ENCODE measurements at places on chromosomes 7 and 10.

GRCh38 chr10:59876695-59877094, 29.7 kb downstream of the CCDC6 start:
- DNase-seq: no peak

- DNase-seq: no peak
These were observed 192.6 kb downstream of the CDCA7L start for GRCh38 chr7:21753071-21753470.

DNA sequence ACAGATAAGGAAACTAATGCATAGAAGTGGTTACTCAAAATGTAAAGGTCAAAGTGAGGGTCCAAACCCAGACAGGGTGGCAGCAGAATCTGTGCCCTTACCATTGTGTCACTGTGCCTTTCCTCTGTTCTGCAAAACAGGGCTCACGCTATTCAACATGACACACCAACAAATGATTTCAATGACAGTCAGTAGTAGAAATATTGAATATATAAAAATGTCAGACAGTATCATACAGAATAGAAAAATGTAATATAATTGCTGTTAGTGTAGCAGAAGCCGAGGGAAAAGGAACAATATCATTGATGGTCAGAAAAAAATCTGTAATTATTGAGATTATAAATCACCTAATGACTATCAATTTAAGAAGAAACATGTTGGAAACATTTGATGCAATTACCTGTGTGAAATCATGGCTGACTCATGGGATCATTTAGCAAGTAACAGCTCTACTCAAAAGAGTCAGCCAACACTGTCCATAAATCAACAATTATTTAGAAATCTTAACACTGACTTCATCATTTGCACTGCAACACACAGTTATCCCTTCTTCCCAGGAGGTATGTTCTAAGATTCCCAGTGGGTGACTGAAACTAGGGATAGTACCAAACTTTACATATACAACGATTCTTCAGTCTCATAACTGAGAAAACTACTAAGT, 198.7 kb downstream of the DGKI start:
- no peak for DNase-seq

GRCh38 chr10:51405580-51406351, 293.6 kb downstream of the CSTF2T start:
- no peak for DNase-seq

DNA sequence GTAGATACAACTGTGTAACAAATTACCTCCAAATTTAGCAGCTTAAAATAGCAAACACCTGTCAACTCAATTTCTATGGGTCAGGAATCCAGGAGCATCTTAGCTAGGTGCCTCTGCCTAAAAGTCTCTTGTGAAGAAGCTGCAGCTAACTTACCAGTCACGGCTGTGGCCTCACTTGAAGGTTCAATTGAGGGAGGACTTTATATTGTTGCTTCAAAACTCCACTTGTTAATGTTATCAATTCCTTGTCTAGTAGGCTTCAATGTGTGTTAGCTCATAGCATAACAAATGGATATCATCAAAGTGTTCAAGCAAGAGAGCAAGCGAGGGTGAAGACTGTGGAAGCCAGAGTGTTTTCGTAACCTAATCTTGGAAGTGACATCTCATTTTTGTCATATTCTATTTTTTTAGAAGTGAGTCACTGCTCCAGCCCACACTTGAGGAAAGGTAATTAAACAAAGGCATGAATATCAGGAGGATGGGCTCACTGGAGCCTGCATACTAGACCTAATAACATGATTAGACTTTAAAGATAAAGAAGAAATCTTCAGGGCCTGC, 172.9 kb downstream of the SPAG6 start:
- peak; percentile 4 for DNase-seq

DNA sequence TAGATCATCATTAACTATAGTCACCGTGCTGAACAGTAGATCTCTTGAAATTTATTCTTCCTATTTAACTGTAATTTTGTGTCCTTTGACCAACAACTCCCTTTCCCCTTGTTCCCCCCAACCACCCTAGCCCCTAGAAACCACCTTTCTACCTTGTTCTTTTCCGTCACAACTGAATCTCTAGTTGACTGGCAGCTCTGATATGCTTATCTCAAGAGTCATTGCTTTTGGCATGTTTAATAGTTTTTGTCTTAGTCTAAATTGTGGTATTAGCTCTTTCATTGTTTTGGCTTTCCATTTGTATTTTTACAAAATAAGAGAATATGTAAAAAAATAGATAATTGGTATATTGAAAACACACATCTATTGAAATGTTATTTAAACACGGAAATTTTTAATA, 1.8 kb downstream of the GNAT3 start:
- no peak for DNase-seq

DNA sequence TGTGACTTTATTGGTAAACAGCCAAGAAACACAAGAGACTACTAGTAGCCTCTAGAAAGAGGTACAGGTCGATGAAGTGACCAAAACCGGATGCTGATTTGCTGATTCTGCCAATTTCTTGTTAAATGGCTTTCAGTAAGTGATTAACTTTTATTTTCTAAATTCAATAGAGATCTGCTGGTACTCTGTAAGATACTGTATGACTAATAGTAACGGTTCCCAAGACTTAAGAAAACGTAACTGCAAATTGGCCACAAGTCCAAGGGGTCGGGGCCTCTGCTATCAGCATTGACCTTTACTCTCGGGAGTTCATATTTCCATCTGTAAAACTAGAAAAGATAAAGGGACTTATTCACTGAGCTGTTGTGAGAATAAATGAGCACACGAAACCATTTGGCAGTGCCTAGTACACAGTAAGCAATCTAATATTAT, 1.4 kb downstream of the FAM3C start:
- DNase-seq: no peak

DNA sequence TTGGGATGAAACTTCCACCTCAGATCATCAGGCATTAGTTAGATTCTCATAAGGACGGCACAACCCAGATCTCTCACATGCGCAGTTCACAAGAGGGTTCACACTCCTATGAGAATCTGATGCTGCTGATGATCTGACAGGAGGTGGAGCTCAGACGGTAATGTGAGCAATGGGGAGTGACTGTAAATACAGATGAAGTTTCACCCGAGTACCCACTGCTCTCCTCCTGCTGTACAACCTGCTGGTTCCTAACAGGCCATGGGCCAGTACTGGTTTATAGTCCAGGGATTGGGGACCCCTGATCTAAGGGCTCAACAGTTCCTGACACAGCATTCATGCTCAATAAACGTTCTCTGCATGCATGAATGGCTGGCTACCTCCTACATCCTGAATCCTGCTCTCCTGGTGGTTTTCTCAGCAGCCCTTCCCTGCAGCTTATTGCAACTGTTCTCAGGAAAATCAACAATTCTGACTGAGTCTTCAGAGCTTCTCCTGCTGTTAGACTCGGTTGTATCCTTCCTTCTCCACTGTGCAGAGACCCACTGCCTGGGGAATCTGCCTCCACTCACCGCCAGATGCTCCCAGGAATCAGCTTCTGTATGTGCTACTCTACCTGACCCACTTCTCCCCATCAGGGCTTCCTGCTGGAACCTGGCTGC, 17.4 kb downstream of the PDE6C start:
- DNase-seq: no peak

DNA sequence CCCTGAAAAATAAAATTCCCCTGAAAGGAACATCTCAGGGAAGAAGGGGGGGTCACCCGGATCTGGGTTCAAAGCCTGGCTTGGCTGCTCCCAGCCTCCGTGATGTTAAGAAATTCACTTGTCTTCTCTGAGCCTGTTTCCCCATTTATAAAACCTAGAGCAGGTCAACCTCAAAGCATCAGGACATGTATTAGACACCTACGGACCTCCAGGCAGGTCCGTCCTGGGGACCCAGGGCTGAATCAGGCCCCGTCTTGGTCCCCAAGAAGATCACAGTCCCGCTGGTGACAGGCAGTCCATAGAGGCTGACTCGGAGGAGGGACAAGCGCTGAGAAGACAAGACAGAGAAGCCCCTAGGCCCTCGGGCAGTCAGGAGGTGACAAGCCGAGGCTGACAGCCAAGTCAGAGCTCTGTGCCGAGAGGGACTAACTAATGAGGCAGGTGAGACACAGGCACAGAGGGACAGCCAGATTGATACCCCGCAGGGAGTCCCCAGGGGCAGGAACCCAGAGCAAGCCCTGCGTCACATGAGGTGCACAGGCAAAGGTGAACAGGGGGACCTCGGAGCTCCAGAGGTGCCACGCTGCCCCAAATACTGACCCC, 2.9 kb downstream of the MYL10 start:
- no peak for DNase-seq
